ENCODE measurements at places on chromosomes 2 and 18.
A peak's percentile ranks its signal among the peaks of the same experiment; 100 is the strongest.

DNA sequence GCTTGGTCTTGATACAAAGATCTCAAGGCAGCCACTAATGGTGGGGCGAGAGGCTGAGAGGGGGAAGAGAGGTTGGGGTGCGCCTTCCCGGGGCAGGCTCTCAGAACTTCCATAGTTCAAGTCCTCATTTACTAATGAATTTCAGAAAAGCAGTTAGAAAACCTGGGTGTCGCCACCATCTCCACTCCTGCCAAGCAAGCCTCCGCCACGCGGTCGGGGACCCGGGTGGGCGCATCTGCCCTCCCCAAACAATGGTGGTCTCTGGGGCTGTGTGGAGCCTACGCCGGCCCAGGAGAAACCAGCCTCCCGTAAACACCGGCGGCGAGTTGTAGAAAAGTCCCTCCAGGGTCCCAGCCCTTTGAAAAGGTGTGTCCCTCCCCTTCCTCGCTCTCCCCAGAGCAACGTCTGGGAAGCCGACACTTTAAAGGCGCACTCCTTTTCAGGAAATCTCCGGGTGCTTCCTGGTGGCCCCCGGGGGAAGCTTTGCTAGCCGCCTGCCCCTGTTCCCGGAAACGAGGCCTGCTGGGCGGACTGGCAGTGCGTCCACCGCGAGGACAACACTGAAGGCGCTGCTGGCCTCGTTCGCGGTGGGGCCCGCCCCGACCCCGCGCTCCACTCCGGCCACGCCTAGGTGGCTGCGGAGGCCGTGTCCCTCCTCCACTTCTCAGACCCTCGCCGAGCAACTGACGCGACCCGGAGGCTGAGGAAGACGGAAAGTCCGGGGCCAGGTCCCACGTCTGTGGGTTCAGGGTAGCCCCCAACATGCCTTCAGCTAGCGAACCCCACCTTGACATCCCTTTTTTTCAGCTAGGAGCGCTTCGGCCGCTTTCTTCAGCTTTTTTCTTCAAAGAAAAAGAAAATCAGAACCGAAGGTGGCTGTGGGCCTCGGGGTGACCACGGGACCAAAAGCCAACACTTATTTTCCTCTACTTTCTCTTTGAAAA lies 16.8 kb downstream of the EVX2 start:
- no peak for DNase-seq

GRCh38 chr2:174779361-174779928 lies 15.2 kb upstream of the CHRNA1 start:
- no peak for DNase-seq

- DNase-seq, result no peak
Measured at GRCh38 chr2:179440642-179441251, 176.1 kb upstream of the SESTD1 start.

- DNase-seq, result no peak
Measured at GRCh38 chr18:399631-400135, 100.8 kb downstream of the COLEC12 start.

DNA sequence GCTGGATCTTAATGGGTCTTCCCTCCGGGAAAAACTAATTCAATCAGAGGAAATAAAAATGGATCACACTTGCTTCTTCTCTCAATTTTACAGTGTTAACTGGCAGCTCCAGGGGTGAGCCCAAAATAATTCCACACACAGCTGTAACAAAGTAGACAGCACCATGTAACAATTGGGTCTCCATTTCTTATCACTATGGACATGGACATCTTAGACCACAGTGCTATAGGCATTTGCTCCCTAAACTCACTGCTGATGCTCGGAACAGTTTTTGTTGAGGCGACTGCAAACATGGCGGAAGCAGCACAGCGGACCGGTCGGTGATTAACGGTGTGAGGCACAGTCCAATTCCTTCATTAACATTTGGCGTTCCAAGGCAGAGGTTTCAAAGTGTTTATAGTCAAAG lies 144.7 kb upstream of the NCK2 start:
- DNase-seq, result no peak

DNA sequence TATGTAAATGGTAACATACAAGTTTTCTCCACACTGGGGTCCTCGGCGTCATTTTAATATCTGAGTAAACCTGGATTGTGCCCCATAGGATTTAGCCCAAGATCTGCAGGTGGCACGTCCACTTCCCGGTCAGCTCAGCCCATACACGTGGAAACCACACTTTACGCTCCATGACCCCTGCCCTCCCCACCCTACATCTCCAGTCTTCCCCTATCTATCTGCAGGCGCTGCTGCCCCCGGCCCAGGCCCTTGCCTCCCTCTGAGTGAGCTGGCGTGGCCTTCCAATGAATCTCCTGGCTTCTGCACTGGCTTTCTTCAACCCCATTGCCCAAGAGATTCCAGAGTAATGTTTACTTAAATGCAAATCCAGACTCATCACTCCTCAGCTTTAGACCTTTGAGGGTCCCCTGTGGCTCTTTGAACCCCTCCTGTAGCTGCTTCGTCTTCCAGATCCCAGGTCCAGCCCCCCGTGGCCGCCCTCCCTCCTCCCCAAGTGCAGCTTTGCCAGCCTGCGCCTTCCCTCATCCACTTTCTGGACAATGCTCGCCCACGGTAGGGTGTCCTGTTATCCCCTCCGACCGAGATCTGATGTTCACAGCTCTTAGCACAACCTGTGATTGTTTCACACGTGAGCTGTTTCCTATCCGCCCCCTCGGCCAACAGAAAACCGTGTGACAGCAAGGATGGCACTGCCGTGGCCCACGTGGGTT lies 421.4 kb upstream of the SALL3 start:
- no peak for DNase-seq

- DNase-seq, result no peak
Measured at GRCh38 chr2:48753228-48753627, 2.3 kb downstream of the LHCGR start.

- no peak for DNase-seq
Measured at GRCh38 chr2:139031722-139032121, 251.5 kb upstream of the NXPH2 start.

GRCh38 chr2:25684577-25685473 lies 11.4 kb upstream of the DTNB start:
- DNase-seq, result no peak

DNA sequence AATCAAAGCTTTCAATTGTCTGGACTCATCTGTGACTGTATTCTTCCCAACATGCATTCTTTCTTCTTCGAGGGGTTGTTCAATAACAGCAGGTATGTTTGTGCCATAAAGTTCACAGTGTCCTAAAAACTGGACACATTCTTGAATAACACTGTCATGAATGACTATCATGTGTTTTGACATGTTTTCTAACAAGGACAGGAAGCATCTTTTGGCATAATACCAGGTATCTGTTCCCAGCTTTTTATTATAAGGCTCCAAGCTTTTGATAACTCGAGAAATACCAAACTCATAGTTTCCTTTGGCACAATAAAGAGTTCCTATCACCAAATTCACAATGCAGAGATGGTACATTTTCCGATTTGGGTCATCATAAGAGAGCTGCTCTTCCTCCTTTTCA lies 224.2 kb downstream of the AGPS start:
- no peak for DNase-seq

DNA sequence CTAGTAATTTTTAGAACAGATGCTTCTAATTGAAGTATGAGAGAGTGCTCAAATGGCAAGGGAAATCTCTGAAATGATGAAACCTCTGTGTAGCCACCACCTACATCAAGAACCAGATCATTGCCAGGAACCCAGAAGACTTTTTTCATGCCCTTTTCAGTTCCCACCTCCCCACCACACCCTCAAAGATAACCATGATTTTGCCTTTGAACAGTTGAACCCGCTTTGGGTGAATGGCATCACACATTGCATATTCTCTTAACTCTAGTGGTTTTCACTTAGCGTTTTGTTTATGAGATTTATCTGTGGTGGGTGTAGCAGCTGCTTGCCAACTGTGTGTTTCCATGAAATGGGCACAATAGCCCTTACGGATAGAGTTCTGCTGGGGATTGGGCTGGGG lies 142.9 kb upstream of the HDAC4 start:
- no peak for DNase-seq

GRCh38 chr2:200506679-200507078 lies 3.2 kb downstream of the KCTD18 start:
- DNase-seq, result no peak

- no peak for DNase-seq
Measured at GRCh38 chr2:85733121-85733960, 20.4 kb upstream of the ATOH8 start.

- no peak for DNase-seq
Measured at GRCh38 chr2:85794038-85794441, 40.2 kb downstream of the ATOH8 start.

DNA sequence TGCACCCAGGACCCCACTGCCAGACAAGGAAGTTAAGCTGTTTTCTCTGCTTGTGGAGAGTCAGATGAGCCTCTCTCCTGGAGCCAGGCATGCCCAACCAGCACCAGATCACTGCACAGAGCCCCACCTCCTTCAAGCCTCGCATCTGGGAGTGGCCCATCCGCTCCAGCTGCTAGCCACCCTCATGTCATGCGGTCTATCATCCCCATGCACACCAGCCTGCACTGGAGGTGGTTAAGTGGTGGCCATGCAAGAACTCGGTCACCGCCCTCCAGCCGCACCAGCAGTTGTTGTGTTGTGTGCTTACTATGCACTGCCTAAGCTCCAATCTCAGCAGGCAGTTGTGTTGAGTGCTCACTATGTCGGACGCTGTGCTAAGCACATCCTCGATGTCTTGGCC lies 177.9 kb upstream of the SLC14A2 start:
- DNase-seq, result no peak

- DNase-seq, result no peak
Measured at GRCh38 chr2:231689124-231689893, 19.0 kb upstream of the PTMA start.

DNA sequence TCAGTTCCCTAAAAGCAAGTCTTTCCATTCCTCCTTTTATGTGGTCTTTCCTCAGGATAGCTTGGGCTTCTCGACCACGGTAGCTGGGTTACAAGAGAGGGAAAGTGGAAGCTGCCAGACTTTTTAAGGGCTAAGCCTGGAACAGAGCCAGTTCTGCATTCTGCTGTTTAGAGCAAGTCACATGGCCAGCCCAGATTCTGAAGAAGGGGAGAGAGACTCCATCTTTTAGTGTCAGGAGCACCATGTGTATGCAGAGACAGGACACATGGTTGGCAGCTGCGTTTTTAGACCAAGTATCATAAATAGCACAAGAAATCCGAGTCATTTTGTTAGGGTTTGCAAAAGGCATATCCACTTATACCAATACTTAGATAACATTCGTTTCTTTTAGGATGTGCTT lies 4.7 kb downstream of the HMSD start:
- DNase-seq, result no peak

DNA sequence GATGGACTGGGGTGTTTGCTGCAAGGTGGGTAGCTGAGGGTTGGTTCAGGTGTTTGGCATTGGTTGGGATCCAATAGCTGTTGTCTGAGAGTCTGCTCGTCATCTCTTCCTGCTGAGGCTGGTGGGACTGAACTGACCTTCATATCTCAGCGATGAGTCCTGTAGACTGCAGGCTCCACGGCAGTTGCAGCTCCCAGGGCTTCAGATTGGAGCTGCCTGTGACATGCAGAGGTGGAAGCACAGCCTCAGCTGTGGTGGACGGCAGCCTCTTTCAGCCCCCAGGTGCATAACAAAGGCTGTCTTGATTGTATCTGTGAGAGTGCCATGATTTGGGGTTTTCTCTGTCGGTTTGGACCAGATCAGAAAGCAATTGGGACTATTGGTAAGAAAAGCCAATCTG lies 3.9 kb upstream of the IL1R2 start:
- no peak for DNase-seq

DNA sequence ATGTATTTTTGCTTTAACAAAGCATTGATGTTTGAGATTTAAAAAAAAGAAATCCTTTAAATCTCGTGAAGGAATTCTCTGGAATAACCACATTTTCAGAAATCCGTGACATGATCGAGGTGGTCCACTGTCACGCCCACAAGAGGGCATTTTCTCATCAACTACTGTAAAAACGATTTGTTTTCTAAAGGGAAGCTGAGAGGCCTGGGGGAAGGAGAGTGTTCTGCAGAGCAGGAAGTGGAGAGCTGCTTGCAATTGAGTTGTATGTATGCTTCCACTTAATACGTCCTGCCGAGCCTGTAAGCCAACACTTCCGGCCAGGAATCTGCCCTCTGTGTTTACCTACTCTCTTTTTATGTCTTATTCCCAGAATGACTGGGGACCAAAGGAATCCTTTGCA lies 19.4 kb downstream of the KLHL29 start:
- peak; percentile 61 for DNase-seq

- no peak for DNase-seq
Measured at GRCh38 chr2:119574864-119575263, 30.6 kb downstream of the CFAP221 start.

GRCh38 chr18:23626451-23627279 lies 36.0 kb downstream of the ANKRD29 start:
- no peak for DNase-seq

GRCh38 chr2:109428281-109428680 lies 185.5 kb downstream of the SEPTIN10 start:
- DNase-seq, result no peak

- no peak for DNase-seq
Measured at GRCh38 chr2:100603948-100604633, 41.3 kb downstream of the PDCL3 start.

GRCh38 chr18:2847317-2848246 lies 776 bp downstream of the EMILIN2 start:
- no peak for DNase-seq

DNA sequence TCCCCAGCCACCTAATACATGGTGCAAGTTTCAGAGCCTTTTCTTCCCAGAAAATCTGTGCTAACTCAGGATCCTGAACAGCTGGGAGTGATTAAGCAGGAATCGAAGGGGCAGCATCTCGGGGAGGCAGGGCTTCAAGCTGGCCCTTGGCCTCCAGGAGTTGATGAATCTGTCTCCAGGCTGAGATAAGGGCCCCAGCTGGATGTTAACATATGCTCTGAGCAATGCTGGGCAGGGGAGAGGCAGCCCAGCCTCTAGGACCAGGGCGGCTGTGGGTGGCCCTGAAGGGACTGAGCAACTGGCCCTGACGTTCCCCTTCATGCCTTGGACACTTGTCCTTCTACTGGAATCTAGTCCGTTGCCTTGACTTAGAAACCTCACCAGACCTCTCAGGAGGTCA lies 84.1 kb upstream of the EPC2 start:
- DNase-seq, result no peak

GRCh38 chr18:31500051-31500688 lies 2.2 kb downstream of the DSG2 start:
- DNase-seq, result no peak

GRCh38 chr2:173058097-173058496 lies 17.5 kb upstream of the MAP3K20 start:
- no peak for DNase-seq

GRCh38 chr2:109399066-109399465 lies 214.7 kb downstream of the SEPTIN10 start:
- no peak for DNase-seq
